ENCODE measurements at places on chromosomes 3 and 15.

GRCh38 chr3:101806491-101806890, 27.5 kb downstream of the NXPE3 start:
- no peak for DNase-seq

DNA sequence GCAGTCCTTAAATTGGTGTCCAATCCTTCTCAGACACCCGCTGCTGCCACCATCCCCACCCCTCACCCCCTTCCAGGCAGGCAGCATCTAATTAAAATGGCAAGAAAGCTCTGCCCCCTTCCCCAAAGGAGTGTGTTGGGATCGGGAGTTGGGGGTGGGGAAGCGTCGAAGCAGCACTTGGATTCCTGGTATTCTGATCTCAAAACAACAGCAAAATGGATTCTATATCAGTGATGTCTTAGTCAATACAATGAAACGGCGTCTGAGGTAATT, 1.4 kb downstream of the TNIK start:
- DNase-seq: no peak

DNA sequence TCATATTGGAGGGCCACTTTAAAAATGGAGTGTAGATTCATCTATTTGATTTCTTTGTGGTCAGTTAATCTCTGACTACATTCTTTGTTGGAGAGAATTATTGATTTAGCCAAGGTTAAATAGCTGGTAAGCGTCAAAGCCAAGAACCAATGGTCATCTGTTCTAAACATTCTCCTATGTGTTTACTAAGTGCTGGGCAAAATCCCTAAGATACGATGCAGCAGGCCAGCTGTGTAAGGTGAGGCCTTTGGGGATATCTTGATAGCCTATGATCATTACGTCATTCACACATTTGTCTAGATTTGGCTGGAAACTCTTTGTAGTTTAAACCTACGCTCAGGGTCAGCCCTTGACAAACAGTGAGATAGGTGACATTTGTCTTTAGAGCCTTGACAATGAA, 236.2 kb downstream of the NR1D2 start:
- DNase-seq: no peak

DNA sequence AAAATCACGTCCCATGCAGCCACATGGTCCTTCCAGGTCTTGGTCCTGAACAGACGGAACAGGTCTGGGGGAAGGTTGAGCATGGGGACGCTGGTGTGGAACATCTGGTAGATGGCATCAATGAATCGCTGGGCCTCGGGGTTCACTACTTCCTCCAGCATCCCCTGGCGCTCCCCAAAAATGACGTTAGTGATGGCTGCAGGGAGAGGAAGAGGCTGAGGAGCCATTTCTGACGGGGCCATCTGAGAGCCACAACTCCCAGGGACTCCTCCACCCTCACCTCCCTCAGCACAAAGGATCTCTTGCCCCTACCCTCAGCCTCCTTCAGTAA, 23.7 kb downstream of the CYP11A1 start:
- DNase-seq: no peak

DNA sequence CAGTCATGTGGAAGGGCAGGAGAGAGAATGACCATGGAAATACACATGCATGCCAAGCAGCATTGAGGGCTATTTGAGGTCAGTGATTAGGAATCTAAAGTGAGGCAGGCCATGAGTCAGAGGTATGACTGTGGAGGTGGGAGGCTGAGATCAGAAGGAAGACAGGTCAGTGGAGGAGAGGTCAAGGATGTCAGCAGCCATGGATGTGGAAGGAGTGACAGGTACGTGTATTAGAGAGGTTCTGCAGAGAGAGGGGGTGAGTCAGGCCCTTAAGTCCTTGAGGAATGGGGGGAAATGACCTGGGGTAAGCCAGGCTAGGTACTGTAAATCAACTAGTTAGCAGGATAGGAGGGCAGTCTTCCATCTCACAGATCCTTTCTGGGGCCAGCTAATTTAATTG, 166.6 kb downstream of the ANO10 start:
- DNase-seq: no peak

- no peak for DNase-seq
Observed at GRCh38 chr3:73773233-73773632, 148.5 kb upstream of the PDZRN3 start.

DNA sequence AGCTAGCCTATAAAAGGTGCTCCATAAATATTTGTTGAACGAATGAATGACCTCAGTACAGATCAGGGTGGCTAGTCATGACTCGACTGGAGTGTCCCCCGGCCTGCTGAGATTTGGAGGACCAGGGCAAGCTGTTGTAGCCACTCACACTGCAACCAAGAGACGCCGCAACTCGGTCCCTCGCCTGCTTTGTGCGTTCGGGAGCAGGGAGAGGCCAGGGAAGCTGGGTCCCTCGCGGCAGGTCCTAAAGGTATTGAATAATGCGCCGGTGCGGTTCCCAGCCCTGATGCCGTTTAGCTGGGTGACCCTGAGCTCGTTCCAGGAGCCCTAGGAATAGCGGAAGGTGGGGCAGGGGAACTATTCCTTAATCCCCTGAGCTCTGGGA, 1.8 kb downstream of the IGDCC4 start:
- no peak for DNase-seq

GRCh38 chr3:111676211-111677006, 81.3 kb upstream of the ZBED2 start:
- DNase-seq: no peak

GRCh38 chr15:92523176-92523575, 129.5 kb downstream of the ST8SIA2 start:
- DNase-seq: no peak

- no peak for DNase-seq
Observed at GRCh38 chr15:39413558-39413957, 167.3 kb upstream of the THBS1 start.

DNA sequence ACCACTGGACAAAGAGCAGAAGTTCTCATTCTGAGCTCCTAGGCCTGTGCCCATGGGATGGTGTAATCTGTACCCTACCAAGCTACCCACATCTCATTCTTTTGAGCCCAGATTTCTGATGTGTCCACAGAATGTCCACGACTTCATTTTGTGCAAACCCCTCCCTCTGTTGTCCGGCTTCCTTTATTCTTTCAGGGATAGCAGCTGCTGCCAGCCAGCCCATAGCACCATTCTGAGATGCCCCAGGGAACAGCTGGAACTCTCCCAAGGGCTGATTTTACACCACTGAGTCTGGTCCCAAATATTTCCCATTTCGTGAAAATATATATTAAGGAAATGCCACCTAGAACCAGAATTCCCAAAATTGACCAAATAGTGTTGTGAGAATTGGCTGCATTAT, 236.6 kb downstream of the SATB1 start:
- DNase-seq: no peak

DNA sequence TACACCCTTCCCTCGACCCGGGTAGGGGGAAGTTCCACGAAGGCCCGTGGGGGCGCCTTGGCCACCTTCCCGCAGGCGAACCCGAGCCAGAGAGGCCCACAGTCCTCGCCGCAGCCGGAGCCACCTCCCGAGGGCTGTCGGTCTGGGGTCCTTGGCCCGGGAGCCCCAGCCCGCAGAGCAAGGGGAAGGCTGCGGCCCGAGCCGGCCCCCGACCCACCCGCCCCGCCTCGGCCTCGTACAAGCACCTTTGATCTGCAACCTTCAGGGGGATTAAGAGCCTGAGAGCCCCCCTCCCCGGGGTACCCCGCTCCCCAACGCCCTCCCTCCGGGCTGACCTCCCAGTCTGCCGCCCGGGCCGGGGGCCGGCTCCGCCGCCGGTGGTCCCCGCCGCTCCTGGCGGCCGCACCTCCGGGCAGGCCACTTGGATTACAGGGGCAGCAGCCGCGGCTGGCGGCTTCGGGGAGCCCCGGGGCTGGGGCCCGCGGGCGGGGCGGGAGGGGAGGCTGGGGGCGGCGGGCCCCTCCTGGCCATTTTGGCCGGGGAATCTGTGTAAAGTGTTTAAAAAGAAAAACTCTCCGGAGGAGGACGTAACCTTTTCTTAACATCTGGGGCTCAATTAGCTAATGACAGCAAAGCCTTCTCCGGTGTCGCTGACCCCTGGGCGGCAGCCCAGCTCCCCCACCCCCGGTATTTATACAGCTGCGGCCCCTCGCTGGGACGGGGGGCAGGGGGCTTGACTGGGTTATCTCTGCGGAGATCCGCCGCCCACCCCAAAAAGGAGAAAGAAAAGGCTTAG, 40.2 kb downstream of the EPHB3 start:
- no peak for DNase-seq

DNA sequence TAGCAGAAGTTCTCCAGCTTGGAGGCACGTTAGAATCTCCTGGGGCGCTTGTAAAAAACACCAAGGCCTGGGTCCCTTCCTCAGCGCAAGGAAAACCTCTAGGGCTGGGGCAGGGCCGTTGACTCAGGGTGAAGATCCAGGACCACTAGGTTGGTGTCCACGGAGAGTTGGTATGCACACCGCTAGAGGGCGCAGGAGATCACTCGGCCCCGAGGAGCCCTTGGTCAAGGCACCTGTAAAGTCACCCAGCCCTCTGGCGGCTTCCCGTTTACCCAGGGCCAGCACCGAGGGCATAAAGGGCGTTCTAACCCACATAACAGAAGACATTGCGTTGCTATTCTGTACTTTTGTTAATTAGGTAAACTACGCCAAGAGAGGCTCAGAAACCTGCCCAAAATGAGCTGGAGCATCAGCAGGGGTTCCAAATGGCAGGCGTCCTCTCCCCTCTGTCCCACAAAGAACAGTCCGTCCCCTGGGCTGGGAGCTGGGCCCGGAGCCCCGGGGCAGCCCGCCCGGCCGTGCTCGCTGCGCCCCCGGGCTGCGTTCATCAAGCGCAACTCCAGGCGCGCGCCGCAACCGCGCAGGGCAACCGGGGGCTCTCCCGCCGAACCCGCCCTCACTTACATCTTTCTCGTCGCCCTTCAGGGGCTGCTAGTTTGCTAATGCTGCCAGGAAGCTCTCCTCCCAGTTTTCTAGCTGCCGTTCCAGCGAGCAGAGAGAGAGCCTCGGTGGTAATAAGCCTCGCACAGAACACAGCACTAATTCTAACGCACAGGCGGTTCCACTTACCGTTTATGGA, 332.1 kb downstream of the ARRDC4 start:
- no peak for DNase-seq

GRCh38 chr15:78050441-78050809, 27.1 kb downstream of the TBC1D2B start:
- no peak for DNase-seq

GRCh38 chr3:160464321-160464720, 14.7 kb upstream of the TRIM59 start:
- no peak for DNase-seq

DNA sequence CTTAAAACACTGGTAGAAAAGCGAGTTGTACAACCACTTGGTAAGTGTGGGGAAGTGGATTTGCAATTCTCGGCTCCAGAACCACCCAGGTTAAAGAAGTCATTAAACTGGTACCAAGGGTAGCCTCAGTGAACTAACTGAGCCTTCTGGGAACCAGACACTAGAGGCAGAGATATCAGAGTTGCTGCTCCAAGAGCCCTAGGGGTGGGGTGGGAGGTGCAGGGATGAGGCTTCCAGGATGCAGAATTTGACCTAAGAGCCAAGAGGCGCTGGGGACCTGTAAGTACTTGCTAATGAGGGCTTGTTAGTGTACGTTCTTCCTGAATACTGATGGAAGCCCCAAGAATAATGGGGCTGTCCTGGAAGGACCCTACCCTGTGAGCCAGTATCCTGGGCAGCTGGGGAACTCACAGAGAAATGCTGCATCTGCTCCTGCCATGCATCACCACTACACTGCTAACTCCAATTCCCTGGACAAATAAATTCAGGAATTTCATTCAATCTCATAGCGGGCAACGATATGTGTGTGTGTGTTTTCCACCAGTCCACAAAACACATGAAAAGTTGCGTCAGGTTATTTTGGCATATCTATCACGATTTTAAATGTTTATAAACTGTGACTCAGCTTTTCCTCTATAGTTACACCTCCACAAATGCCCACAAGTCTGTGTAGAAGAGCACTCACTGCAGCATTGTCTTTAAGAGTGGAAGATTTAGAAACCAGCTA, 23.8 kb downstream of the STIMATE start:
- DNase-seq: no peak

DNA sequence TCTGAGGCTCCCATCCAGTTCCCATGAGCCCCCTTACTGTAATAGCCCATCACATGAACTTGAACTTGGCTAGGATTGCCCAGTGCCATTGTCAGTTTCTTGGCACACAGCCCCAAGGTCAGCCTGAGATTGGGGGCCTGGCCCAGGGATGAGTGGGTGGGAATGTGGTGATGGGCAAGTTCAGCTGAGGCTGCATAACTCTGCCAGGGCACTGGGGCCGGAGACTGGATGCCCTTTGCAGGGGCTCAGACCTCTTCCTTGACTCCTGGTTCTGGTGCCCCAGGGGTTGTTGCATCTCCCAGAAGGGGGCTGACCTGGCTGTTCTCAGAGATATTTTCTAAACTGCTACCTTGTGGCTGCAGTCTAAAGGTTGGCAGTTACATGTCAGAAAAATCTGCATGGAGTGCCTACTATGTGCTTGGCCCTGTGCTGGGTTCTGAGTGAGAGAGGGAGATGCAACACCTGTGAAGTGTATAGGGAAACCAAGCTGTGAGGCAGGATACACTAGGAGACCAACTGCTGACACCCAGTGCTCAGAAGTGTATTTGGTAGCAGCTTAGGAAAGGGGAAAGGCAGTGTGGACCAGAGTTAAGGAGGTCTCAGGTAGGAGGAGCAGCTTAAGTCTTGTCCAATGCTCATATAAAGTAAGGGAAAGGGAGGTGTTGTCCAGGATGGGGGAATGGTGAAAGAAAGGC, 74.8 kb upstream of the PRR23C start:
- DNase-seq: no peak

- no peak for DNase-seq
Observed at GRCh38 chr3:114800272-114801031, 346.6 kb downstream of the ZBTB20 start.

GRCh38 chr3:126261037-126261436, 80.7 kb upstream of the ALDH1L1 start:
- no peak for DNase-seq

- DNase-seq: no peak
Observed at GRCh38 chr3:59192473-59192872, 142.6 kb upstream of the CFAP20DC start.

GRCh38 chr3:65953301-65953812, 85.4 kb downstream of the MAGI1 start:
- no peak for DNase-seq

GRCh38 chr3:152269056-152269830, 514 bp downstream of the MBNL1 start:
- no peak for DNase-seq

DNA sequence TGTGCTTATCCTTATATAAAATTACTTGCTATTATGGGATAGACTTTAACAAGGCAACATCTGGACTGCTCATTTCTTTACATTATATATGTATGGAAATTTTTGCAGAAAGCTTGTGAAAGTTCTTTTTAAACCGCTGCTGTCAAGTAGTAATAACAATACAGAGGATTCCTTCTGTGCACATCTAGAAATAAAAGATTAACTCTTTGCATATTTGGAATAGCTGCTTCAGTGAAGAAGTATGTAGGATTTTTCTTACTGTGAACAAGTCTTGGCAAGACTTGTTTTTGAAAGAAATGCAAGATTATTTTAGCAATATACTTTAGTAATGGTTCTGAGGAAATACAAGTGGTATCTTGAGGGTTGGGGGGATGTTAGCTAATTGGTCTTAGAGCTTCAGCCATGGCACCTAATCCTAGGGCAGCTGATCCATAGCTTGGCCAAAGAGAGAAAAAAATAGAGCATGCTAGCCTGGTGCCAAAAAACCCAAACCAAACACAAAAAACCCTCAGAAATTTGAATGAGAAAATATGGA, 4.3 kb downstream of the PRKCI start:
- DNase-seq: no peak

GRCh38 chr15:62787401-62787800, 255.1 kb upstream of the TPM1 start:
- no peak for DNase-seq
